Bronchial epithelial cell (primary cell): ENCODE measurements at places on chromosomes 7 and 10. TPM values are rescaled to one million over a fixed set of nuclear protein-coding genes. Genes with fewer than 3 reads are reported as not detected.

The FAM180A gene
- 0.26 TPM in 1 of 2 replicates, not detected in the other for total RNA-seq

The FAM3C gene
- 41.9 and 42.6 TPM in 2 replicates for total RNA-seq

The CLDN3 gene
- not detected in 2 replicates for total RNA-seq

The ARHGAP22 gene
- total RNA-seq = 4.9 and 9.0 TPM in 2 replicates

The NUTM2E gene
- 0.13 TPM in 1 of 2 replicates, not detected in the other for total RNA-seq

The CNPY1 gene
- not detected in 2 replicates for total RNA-seq

GRCh38 chr7:53690411-53690810 is 655.0 kb downstream of the POM121L12 start:
- DNase-seq = no peak

GRCh38 chr7:39565538-39565937 is 666 bp upstream of the YAE1 start:
- peak; percentile 71 for DNase-seq

- no peak for DNase-seq
Measured at GRCh38 chr10:118810796-118811505, 56.2 kb upstream of the CACUL1 start.

- no peak for DNase-seq
Measured at GRCh38 chr7:74027683-74028320, at the start of gene ELN. Gene ELN, plus strand, starts transcription at chr7:74028173. Its CDS starts 15 bp downstream, at chr7:74028188.

- peak; percentile 24 for DNase-seq
Measured at GRCh38 chr10:115171392-115171960, 78.3 kb downstream of the ATRNL1 start.

DNA sequence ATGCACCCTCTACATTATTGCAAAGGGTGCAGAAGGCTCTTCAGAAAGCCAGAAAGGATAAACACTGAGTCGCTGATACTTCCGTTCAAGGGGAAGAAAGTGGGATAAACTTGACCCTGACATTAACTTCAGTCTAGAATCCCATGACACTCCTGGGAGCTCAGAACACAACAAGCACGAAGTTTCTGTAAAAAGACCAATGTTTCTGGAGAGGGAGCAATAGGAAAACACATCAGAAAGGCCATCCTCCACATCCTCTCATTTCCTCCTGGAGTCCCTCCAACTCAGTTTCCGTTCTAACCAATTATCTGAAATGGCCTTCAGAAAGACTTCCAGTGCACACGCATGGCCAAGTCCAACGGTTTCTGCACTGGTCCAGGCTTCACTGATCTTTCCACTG is 113.5 kb downstream of the SORBS1 start:
- DNase-seq = no peak
